ENCODE measurements at places on chromosomes 6 and 20.

DNA sequence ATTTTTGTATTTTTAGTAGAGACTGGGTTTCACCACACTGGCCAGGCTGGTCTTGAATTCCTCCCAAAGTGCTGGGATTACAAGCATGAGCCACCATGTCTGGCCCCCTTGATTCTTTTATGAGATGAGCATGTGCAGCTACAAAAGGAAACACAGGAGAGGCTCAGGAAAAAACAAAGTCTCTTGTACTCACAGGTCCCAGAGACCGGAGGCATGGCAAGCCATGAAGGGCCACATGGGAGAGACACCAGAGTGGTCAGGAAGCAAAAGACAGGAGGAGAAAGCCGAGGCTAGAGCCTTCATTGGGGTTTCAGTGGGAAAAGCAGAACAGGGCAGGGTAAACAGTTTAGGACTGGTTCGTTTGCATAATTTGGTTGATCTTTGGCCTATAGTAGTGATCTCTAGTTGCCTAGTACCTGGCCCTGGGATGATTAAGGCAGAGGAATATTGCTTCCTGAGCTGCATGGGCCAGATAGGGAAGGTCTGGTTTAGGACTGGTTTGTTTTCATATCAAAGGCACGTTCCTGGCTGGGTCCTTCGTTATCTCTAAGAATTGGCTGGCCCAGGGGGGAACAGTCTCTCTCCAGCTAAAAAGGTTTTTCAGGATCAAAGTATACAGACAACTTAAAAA lies 48.2 kb upstream of the PRND start:
- DNase-seq: no peak

DNA sequence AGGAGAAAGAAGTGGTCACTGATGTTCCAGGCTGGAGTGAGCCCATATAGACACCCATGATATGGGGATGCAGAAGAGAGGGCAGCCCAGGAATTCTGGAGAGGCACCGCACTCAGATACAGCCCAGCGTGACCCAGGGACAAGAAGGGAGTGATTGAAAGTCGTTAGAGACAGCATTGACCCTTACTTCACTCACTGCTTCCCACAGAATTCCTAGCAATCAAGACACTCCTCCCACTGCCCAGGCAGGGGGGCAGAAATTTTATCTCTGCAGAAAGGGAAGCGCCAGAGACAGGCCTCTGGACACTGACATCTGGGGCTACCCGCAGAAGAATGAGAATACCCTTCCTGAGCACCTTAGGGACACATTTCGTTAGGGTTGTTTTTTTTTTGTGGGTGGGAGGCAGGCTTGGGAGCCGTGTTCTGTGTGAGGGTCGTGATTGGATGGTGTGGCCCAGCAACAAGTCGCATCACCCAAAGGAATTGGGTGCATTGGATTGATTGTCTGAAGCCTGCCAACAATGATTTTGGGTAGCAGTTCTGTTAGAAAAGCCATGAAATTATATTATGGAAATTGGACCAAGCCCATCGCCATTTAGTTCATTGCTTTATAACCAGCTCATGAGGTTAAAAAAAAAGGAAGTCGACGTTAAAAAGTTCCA lies 45.9 kb upstream of the MAP3K4 start:
- DNase-seq: no peak

- DNase-seq: no peak
Measured at GRCh38 chr20:49568278-49569151, 578 bp upstream of the PTGIS start.

- no peak for DNase-seq
Measured at GRCh38 chr6:30685157-30686008, 1.1 kb downstream of the PPP1R18 start.

DNA sequence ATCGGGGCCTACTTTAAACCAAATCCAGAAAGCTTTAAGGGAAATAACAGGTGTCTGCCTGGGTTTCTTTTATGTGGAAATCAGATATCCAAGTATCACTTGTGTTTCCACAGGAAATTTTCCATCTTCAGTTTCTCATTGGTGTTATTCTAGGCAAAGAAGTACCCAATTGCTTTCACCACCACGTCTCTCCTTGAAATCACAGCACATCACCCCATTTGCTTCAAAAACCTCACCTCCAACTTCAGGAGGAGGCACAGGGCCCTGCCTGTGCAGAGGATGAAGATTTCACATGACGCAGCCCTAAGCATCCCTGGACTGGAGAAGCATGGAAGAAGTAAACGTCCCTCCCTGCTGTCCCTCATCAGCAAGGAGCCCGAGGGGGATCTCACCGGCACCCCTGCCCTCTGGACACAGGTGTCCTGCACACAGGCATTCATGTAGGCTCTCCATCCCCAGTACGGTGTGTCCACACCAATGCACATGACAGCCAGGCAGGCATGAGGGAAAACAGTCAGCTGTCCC lies 182.3 kb downstream of the TBXT start:
- no peak for DNase-seq
